Panc1 (cell line): ENCODE measurements at places on chromosomes 7 and 10.

GRCh38 chr10:86199041-86199440 lies 167.6 kb downstream of the GRID1 start:
- no peak for DNase-seq

- no peak for DNase-seq
Observed at GRCh38 chr7:95758187-95758586, 14.2 kb upstream of the DYNC1I1 start.

- DNase-seq, result no peak
Observed at GRCh38 chr7:130683026-130683425, 3.3 kb downstream of the TSGA13 start.

- DNase-seq, result no peak
Observed at GRCh38 chr7:44769376-44769775, 20.7 kb downstream of the ZMIZ2 start.

GRCh38 chr7:40659231-40659630 lies 524.4 kb downstream of the SUGCT start:
- DNase-seq, result no peak

DNA sequence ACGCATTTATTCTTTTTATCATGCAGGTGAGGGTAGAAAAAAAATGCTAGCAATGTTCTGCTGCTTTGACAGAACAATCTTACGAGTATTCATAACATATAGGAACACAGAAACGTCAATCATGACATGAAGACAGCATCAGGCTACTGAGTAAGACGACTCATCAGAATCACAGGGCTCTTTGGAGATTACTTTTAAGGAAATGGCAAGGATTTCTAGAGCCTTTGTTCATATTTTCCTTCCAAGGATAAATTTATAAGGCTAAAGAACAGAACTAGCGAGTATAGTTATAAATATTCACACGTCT lies 39.8 kb upstream of the DNAJC1 start:
- DNase-seq, result no peak

- no peak for DNase-seq
Observed at GRCh38 chr7:48244864-48245271, 73.6 kb downstream of the ABCA13 start.

GRCh38 chr7:71208881-71209280 lies 76.9 kb downstream of the GALNT17 start:
- DNase-seq, result no peak

GRCh38 chr10:124220971-124221355 lies 127.6 kb upstream of the CHST15 start:
- no peak for DNase-seq

- no peak for DNase-seq
Observed at GRCh38 chr10:9214618-9215017, 1160.1 kb downstream of the GATA3 start.

GRCh38 chr7:108653526-108653925 lies 83.9 kb downstream of the DNAJB9 start:
- DNase-seq, result no peak

GRCh38 chr7:155872678-155873369 lies 60.6 kb upstream of the SHH start:
- no peak for DNase-seq

GRCh38 chr7:83204715-83205114 lies 42.0 kb upstream of the PCLO start:
- no peak for DNase-seq

DNA sequence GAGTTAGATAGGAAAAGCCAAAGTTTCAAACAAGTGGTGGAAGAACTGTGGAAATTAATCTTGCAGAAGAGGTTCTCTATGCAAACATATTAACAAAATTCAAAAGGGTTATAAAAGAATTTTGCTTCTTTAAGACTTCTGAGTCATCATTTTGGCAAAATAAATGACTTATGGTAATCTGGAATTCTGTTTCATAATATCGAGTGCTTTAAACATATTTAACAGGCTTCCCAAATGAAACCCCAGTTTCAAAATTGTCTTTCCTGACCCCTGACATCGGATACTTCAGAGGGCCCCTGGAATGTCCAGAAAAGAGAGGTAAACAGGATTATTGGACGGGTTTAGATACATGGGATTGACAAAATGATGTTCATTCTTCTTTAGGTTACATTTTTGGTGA lies 444.6 kb downstream of the HTR7 start:
- no peak for DNase-seq

- DNase-seq, result no peak
Observed at GRCh38 chr7:105098863-105099515, 85.0 kb downstream of the KMT2E start.

DNA sequence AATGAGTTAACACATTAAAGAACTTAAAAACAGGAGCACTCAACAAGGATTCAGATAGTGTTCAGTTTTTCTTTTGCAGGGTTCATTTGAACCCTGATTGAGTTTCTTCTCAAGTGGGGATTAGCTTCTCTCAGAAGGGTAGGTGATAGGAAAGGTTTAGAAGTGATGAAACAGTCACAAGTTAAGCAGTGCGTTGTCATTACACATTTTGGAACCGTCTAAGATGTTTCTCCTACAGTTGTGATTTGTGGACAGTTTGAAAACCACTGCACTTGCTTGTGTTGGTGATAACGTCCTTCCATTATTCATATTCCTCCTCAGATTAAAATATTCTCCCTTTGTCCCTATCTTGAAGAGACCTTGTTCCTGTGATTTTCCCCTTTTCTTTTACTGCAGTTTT lies 2.7 kb downstream of the STMP1 start:
- no peak for DNase-seq

GRCh38 chr10:122696687-122697086 lies 3.0 kb downstream of the C10orf120 start:
- DNase-seq, result no peak

- DNase-seq, result no peak
Observed at GRCh38 chr10:121078036-121078435, 226.9 kb downstream of the WDR11 start.

DNA sequence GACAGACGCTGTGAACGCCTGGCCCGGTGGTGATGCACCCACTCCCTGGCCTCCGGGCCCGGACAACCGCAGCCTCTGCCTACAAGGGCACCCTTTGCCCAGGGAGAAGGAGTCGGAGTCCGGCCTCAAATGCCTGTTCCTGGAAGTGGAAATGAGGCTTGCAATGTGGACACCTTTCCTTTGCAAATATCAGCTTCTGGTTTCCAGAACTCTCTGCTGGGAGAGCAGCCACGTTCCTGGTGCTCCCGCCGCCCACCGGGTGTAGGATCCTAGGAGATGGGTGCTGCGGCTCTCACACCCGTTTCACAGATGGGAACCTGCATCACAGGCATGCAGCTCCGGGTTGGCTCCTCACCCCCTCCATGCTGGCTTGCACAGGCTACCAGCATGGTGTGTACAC lies 2.9 kb downstream of the FOXL3 start:
- no peak for DNase-seq

- DNase-seq, result no peak
Observed at GRCh38 chr7:112554591-112554990, 73.8 kb downstream of the LSMEM1 start.

- peak; percentile 75 for DNase-seq
Observed at GRCh38 chr7:116633131-116633988, 38.6 kb upstream of the MET start.

DNA sequence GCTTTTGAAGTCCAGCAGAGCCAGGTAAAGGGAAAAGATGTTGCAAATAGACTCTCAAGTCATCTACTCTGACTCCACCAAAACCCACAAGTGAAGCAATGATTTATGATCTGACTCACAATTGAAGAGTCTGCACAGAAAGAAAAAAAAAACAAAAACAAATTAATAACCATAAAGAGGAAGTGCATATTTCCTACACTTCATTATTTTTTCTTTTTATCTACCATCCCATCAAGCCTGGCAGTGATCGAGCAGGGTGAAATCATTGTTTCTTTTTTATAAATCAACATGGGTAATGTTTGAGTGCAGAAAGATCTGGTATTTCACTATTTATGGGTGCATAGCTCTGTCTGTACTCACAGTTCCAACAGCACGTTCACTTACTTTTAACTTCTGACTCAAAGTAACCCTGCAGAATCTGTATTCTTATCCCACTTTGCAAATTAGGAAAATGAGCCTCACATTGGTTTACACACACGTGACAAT lies 829.0 kb downstream of the TNS3 start:
- peak; percentile 53 for DNase-seq

DNA sequence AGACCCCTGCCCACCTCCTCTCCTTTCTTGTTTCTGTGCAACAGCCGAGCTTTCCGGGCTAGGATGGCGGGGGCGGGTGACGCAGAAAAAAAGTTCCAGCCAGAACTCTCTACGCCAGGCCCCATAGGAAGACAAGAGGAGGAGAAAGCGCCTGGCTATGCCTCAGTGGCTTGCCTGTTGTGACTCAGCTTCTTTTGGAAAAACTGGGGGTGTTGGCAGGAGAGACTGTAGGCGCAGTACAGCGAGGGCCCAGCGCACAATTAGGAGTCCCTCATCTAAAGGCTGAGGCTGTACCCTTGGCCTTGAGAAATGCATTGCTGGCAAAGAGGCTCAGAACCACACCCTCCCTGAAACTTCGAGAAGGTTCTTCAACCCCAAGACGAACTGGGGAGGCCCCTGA lies 28.0 kb upstream of the KPNA7 start:
- no peak for DNase-seq

DNA sequence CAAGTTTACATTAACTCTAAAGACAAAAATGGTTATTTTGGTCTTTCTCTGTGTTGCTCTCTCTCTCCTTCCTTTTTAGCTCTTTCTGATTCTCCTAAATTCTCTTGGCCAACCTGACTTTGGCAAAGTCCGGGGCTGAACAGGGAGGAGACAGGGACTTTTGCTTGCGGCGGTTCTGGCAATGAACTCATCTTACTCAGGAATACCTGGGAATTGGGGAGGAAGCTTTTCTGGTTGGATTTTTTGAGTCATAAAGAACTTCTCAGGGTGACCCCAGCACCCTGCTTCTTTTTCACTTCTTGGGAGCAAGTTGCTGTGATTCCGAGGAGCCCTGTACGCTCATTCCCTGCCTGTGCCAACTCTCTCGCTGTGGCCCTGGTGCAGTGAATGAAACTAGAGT lies 16.0 kb downstream of the GATA3 start:
- no peak for DNase-seq

- DNase-seq, result no peak
Observed at GRCh38 chr10:60549686-60550085, 160.0 kb upstream of the ANK3 start.

GRCh38 chr7:144414815-144415214 lies 11.3 kb upstream of the NOBOX start:
- no peak for DNase-seq

DNA sequence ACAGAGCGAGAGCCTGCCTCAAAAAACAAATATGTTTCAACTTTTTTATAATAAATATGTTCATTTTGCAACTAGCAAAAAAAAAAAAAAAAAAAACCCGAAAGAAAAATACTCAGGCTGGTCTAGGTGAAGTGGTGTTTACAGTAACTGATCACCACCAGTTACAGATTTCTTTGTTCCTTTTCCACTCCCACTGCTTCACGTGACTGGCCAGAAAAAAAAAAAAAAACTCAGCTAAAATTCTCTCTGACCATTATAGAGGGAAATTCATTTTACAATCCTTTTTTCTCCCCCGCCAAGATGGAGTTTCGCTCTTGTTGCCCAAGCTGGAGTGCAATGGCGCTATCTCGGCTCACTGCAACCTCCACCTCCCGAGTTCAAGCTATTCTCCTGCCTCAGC lies 4.6 kb upstream of the ASCC1 start:
- no peak for DNase-seq

GRCh38 chr10:97376413-97376812 lies 24.7 kb downstream of the RRP12 start:
- no peak for DNase-seq

- DNase-seq, result no peak
Observed at GRCh38 chr10:46074196-46074946, 28.3 kb upstream of the MSMB start.

DNA sequence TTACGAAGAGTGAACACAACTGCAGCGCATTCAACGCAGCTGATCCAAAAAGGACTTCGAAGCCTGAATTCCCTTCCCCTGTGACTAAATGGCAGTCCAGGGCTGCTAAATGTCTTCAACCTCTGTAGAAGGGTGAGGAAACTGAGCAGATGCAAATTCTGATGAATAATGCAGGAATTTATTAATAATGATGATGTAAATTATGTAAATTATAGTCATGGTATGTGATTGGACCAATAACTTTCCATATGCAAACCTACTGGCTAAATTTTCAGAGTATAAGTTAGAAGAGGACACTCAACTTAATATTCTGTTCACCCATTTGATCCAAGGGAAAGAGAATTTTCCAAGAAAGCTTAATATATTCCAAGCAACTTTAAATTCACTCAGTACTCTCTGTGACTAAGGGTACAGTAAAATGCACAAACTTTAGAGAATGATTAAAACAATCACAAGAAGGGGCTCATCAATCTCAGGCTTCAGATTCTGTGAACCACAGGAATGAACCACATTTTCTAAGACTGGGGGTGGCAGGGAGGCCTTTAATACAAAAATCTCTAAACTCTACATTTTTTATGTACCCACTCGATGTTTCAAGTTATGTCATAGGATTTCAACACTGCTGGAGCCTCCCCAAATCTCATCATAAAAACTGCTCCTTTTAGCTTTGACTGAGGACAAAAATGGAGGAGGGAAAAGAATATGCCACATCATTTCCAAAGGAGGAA lies 3.5 kb downstream of the FGFR2 start:
- DNase-seq, result no peak

DNA sequence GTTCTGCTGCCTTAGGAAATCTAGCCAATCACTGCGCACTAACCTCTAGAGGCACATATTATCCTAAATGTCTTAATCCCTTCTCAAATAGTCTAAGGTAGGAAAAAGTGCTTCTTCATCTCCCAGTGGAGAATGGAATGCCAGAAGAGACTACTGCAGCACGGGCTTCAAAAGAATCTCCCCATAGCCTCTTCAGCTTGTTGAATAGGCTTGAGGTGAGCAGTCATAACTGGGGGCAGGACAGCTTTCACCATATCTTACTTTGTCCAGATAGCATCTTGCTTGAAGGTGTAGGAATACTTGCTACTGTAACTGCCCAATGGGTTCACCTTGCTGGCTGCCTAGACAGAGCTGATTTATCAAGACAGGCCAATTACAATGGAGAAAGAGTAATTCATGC lies 88.8 kb downstream of the MBL2 start:
- no peak for DNase-seq

DNA sequence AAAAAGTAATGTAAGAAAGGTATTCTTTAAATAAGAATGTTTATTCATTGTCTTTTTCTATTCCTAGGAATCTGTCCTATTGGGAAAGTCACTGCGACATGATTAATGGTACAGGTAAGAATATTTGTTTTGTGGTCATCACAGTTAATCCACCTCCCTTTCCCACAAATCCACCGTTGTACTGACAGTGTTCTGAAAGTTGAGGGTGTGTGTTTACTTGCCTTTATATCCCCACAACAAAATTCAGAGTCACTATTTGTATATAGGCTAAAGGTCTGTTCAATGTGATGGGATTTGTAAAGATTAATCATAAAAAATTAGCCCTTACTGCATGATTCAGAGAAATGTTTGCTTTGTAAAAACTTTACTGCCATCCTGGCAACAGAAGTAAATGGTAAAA lies 27.9 kb downstream of the CD36 start:
- no peak for DNase-seq
